HS-5 (cell line): ENCODE measurements at places on chromosomes 2 and 18.
A peak's percentile ranks its signal among the peaks of the same experiment; 100 is the strongest.

GRCh38 chr2:16114836-16115235 lies 174.5 kb downstream of the MYCN start:
- DNase-seq = no peak

- peak; percentile 66 for DNase-seq
These were observed 46.6 kb upstream of the TCF4 start for GRCh38 chr18:55634545-55634944.

DNA sequence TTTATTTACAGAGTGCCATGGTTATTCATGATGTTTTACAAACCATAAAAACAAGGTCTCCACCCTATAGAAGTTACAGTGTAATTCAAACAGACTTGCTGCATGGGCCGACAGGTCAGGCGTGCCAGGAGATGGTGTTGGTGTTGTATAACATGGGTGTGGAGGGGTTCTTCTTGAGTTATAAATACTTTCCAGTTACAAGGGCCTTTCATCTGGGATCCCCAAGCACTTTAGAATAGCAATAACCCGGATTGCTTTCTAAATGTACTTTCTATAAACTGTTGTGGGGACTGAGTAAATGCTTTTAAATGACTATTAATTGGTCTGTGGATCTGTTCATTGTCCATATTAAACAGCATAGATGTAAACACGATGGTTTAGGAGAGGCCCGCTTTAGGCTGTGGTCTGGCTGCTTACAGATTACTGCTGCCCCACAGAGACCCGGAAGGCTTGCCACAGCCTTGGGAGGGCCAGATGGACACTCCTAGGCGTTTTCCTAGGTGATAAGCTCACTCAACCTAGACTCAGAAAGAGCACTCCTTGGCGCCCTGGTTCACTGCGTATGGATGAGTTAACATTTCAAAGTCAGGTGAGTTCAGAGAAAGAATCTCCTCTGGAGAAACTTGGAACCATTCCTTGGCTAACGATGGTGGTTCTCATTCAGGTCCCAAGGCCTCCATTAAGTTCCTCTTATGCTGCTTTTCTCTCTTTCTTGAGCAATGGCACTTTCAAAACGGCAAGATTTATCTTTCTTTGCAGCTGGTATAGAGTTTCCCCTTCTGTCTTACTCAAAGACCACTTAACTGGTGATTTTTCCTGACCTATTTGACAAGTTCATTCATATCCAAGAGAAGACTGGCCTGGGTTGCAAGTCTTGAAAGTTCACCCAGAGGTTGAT lies 3.6 kb upstream of the KIAA2012 start:
- no peak for DNase-seq

DNA sequence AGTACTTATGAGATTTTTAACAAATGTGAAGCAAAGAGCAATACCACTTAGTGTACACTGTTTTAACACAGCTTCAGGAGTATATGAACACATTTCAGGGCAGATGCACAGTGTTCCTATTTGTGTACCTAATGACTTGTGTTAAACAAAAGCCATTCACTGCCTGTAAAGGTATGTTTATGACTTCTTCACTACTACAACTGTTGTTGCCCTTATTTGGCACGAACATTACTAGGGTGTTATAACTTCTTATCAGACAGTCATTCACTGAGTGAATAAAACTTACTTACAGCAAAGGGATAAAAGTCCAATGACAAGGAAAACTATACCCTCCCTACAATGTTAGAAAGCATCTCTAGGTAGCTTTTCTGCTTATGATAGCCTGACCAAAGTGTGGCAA lies 85.4 kb upstream of the CAVIN2 start:
- no peak for DNase-seq

DNA sequence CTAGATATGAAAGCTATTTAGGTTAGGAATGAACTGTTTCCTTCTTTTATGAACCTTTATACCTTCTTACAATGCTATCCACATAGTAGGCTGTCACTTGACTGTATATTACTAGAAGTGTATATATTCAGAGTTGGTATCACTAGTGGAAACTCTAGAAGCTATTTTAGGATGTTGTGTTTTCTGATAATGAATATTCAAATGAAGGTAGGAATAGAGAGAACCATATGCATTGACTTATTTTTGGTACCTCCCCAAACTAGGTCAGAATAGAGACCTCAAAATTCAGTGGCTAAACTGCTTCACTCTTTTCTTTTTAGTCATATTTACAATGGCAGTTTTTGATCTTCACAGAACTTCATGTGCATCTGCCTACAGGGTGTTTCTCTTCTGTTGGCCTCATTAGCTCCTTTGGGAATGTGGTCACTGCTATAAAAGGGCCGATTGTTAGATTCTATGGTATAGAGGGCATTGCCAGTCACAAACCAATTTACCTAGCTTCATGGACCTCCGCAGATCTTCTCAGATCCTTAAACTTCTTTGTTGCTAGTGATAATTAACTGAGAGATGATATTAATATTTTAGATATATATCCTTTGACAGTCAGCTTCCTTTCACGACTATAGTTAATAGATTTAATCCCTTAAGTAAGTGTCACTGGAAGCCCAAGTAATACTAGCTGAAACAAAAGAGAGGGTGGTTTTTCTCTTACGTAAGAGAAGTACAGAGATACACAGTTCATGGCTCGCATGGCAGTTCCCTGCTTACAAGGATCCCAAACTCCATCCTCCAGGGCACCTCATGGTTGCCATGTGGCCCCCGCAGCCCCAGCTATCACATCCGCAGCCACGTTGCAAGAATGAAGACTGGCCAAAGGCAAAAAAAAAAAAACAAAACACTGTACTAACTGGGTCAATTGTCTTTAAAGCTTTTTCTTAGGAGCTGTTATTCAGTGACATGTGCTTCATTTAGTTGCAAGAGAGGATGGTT lies 61.0 kb downstream of the TSPYL6 start:
- DNase-seq = no peak

- DNase-seq = no peak
These were observed 7.6 kb downstream of the TTC39C start for GRCh38 chr18:24022161-24022560.

DNA sequence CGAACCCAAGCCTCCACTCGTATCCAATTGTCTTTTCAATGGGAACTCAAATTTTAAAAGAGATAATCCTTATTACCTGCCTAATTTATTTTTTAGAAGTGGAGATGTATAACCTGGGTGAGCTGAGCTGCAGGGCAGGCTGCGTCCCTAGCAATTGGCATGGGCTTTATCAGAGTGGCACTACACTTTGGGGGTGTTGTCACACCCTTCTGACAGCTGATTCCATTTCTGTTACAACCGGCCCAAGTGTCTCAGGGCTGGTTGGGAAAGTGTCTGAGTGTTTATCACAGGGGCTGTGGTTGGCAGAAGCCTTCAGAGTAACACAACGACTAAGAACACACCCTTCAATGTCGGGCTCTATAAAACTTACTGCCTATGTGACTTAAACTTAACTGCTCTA lies 295.0 kb downstream of the SMAD2 start:
- DNase-seq = no peak

- DNase-seq = no peak
These were observed 567.6 kb downstream of the PLCL1 start for GRCh38 chr2:198371921-198372543.

DNA sequence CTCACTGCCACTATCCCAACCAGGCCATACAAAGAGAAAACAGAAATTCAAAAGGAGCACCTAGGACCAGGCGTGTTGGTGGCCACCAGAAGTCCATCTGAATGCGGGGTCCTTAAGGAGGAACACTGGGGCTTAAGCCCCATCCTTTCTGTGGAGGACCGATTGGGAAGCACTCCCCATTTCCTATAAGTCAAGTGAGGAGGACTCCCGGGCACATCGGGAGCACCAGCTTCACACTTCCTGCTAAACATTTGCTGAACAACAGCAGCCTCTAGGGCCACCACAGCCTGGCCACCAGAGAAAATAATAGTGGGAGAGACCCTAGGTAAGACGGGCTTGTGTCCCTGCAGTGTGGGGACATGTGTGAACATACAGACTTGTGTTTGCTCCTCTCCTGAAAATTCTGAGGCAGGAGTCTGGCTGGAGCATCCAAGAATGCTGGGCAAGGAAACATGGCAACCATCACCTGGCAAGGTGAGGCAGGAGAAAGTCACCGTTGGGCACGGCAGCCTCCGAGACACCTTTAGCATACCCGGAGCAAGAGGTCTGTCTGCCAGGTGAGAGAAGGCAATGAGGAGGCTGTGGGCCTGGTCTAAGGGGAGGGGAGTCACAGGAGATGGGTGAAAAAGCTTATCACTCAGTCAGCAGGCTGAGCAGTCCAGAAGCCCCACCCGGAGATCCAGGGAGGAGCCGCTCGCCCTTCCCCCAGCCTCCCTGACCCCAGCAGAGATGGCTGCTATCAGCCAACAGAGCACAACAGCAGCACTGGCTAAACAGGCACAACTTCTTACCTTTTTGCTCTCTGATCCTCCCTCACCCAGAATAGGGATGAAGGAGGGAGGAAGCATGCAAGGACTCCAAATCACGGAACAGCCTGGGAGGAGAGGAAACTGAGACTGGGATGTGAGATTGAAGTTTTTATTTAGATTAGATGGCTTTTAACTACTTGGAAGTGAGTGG lies 282.3 kb downstream of the EIPR1 start:
- DNase-seq = no peak

GRCh38 chr2:198762441-198762840 lies 695.3 kb downstream of the SATB2 start:
- DNase-seq = no peak
